ENCODE measurements at places on chromosomes 11 and 22.

- DNase-seq, result no peak
Observed at GRCh38 chr11:124886476-124886875, 11.2 kb downstream of the ROBO4 start.

- DNase-seq, result no peak
Observed at GRCh38 chr11:17738151-17738973, 3.8 kb downstream of the KCNC1 start.

DNA sequence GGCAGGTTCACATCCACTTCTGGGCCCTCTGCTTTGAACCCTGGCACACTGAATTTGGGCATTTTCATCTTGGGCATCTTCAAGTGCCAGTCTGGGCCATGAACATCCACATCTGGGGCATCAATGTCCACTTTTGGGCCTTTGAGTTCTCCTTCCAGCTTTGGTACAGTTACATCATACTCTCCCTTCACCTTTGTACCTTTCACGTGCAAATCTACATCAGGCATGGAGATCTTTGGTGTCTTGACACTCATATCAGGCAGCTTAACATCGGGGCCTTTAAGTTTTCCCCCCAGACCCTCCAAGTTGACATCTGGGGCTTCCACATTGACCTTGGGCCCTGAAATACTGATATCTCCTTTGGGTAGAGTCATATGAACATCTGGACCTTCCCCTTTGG, 14.5 kb downstream of the AHNAK start:
- DNase-seq, result no peak

GRCh38 chr11:117830674-117831351, 6.3 kb upstream of the FXYD2 start:
- no peak for DNase-seq

DNA sequence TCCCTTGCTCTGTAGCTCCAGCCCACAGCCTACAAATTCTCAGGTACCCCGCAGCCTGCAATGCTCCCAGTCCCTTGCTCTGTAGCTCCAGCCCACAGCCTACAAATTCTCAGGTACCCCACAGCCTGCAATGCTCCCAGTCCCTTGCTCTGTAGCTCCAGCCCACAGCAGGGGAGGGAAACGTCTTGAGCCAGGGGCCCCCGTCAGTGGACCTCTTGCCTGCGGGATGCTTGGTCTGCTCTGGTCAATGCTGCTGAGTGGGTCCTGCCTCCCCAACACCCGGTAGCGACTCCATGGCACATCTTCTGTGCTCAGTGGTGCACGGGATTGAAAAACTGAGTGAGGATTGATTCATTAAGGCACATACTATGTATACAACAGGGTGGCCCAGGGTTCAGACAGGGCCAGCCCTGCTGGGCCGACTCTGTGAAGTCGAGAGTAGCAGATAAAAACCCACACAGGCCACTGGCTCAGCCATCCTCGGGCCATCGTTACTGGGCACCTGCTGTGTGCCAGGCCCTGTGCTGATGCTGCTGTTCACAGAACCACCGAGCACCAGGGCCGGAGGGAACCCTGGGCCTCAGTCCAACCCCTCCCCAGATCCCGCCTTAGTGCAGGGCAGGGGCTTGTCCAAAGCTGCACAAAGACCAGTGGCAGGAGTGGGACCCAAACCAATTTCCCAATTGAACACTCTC, 69.7 kb downstream of the MYO7A start:
- no peak for DNase-seq

All from urothelium cell line (cell line).